ENCODE measurements at places on chromosomes 3 and 15. TPM values are rescaled to one million over a fixed set of nuclear protein-coding genes. Genes with fewer than 3 reads are reported as not detected.
A peak's percentile ranks its signal among the peaks of the same experiment; 100 is the strongest.

DNA sequence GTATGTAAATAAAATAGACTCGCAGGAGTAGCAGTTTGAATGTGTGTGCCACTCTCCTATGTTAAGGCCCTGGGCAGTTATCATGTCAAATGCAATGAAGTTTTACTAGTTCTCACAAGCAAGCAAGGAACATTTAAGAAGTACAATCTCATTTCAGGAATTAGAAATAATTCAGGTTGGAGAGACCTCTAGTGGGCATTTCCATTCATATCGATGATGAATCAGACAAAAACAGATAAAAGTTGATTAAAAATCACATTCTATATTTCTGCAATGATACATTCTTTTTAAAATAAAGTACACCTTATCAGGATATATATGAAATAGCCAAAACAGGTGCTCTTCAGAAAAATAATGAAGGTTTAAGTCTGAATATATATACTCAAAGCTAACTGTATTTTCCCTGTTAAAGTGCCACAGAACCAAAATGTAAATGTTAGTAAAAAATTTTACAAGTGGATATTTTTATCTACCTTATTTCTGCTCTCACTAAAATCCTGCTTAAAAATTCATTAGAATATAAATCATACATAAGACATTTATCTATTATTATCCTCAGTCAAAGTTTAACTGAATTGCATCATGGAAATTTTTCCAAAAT, 492.4 kb upstream of the FRG2C start:
- no peak for DNase-seq

MESP1 gene
- not detected for total RNA-seq

DNA sequence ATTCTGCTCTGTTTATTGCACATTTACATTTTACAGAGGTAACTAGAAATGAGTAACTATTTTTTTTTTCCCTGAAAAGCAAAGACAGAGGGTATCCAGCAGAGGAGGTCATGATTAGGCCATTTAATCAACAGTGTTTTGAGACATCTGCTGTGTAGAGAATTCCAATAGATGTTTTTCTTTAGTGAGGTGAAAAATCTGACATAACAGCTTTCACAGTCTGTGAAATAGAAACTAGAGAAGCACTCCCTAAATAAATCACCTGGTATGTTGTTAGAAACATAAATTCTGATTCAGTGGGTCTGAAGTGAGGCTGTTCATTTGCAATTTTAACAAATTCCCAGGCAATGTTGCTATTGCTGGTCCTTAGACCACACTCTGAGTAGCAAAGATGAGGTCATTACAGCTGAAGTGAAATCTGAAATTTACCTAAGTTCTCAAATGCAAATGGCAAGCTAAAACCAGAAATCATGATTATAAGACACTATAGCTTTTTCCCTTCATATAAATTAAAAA, 329.2 kb upstream of the LRRC3B start:
- no peak for DNase-seq

DNA sequence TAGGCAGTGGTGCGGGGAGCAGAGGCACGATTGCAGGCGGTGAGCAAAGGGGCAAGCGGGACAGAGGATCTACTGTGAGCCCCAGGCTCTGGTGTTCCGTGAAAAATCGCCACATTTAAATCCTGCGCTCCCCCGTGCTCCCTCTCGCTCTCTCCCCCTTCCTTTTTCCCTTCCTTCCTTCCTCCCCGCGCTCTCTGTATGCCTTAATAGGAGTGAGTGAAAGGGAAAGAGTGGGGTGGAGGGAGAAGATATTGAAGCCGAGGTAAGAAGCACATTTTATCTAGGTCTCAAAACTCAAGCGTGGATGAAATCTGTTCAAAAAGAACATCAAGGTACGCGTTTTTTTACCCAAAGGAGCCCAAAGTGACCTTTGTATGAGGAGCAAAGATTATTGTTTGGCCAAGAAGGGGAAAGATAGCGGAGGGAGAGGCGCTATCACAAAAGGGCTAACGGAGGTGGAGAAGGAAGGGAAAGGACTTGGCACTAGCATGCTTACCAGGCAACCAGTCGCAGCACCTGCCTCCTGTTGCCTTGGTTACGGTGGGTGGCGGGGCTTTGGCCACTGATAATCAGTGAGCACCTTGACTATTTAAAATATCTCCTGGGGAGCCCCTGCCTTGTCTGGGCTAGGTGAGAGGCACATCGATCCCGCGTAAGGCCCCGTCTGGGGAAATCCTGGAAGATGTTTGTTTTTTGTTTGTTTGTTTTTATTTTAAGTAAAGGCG, 14.9 kb upstream of the AEN start:
- no peak for DNase-seq

DNA sequence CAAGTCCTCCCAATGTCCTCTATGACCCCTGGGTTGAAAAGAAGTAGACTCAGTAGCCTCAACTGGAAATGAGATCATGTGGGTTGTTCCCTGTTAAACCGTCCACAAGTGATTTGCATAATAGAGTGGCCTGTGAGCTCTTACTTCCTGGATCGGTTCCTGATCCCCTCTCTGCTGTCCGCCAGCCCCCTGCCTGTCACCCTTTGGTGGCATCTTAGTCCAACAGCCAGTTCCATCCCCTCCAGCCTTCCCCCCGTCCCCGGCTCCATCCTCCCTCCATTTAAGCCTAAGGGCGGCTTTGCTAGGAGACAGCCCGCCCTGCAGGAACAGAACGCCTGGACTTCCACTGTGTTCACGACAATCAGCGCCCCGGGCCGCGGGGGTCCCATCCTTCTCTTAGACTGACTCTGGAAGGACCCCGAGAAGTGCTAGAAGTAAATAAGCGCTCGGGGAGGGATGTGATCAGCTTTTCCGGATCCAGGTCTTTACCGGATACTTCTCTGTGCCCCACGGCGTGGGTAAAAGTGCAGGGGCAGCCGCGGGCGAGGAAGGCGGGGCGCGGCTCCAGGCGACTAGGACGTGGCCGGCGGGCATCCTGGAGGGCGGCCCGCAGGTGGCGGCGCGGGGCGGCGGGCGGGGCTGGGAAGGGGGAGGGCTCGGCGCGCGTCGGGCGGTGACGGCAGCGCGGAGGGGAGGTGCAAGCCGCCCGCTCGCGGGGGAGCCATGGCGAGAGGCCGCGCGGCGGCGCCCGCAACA, 51.2 kb upstream of the ULK4 start:
- peak; percentile 75 for DNase-seq

DNA sequence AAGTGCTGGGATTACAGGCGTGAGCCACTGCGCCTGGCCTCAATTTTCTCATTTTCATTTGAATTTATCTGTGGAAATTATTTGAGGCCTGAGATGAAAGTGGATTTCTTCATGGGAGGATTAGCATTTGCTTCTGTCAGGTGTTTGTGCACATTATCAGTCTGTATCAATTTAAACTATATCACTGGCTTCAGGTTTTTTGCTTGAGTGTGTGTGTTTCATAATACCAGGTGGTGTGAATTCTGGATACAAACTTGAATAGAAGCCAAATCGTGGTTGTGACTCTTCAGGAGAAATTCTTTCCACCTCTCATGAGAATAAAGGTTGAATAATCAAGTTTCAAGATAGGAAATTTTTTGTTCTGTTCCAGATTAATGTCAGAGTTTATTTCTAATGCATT, 56.4 kb downstream of the CGGBP1 start:
- DNase-seq = no peak

DNA sequence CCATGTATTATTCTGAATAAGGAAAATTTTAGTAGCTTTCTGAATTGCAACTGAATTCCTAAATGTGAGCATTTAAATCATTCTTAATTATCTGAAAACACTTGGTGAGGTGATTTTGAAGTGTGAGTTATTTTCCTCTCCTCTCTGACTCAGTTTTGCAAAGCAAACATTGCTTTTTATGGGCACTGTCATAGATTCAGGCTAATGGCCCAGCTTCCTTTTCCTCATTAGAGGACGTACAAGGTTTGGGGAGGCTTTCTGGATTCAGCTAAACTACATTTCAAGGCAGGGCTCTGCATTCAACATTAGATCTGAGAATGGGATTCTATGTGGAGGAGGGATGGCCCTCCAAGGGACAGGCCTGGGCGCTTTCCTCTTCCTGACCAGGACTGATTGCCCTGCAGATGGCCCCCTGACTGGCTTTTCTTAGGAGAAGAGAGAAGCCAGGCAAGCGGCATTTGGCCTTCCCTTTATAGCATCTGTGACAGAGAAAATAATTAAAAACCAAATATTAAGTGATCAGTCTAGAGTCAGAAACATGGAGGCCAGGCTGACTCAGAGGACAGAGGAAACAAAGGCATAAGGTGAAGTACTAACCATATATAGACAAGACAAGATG, 53.0 kb upstream of the STXBP5L start:
- DNase-seq = no peak

TEX55 gene
- total RNA-seq = not detected

LCMT2 gene
- 9.4 TPM for total RNA-seq

ACAD9 gene
- 62.4 TPM for total RNA-seq

GRCh38 chr3:157700405-157700804, 197.2 kb upstream of the VEPH1 start:
- DNase-seq = no peak

DNA sequence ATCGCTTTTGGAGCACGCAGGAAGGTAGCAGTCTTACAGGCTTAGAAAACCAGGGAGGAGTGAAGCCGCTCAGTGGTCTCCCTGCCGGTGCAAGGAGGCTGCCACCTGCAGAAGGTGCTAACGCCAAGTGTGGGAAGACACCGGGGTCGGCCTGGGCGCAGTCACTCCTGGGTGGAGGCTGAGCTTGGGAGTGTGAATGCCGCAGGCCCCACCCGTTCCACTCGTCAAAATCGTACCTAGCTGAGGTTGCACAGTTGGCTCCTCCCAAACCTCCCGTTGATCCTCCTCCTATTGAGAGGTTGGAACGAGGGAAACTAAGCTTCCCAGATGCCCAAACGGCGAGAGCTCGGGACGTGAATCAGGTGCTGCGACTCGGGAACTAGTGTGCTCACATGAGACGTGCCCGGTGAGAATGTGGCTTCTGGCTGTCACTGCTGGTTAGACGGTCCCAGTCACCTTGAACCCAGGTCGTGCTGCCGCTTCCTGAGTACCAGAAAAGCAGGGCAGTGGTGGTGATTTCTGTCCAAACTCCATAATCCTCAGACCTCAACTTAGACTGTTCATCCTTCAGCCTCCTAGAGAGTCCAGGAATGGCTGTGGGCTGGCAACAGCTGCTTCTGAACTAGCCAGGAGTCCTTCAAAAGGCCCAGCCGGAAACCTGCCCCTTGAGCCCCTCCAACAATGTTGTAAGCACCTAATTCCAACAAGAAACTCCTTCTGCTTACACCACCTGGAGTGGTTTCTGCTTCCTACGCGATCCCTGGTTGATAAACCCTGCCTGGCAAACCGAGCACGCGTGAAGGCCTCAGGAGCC, 156.0 kb downstream of the XXYLT1 start:
- DNase-seq = no peak

DNA sequence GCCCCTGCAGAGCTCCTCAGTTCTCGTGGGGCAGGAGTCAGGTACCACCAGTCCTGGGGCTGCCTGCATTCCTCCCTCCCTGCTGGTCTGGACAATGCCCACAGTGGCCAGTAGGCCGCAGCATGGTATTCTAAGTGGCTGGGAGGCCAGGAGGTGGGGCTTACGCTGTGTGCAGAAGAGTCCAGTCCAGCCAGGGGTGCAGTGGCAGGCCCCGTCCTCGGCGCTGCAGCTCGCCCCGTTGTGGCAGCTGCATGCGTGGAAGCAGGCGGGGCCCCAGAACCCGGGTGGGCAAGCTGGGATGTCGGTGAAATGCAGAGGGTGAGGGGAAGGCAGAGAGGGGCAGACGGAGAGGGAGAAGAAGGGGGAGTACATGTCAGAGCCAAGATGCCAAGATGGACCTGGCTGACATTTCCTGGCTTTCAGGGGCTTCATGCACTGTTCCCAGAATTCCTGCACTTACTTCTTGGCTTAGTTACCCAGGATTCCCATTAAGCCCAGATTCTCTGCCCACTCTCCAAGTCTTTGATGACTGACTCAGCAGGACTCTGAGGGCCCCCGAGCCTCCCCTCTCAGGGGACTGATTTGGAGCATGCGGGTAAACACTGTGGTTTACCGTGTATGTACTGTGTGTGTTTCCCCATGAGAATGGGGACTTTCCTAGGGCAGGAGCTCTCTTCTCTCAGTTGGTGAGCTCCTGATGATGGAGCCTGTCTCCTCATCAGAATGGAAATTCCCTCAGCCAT, 47.5 kb downstream of the RAB11A start:
- DNase-seq = peak; percentile 29

HYAL1 gene
- not detected for total RNA-seq

GRCh38 chr3:172513488-172513887, 9.7 kb downstream of the TNFSF10 start:
- no peak for DNase-seq

MESD gene
- 14.3 TPM for total RNA-seq

GRCh38 chr3:63914312-63914711, 2.1 kb upstream of the SCAANT1 start:
- no peak for DNase-seq

PRR20G gene
- total RNA-seq = not detected

- no peak for DNase-seq
Observed at GRCh38 chr3:144429719-144430121, 458.1 kb downstream of the DIPK2A start.

- DNase-seq = no peak
Observed at GRCh38 chr3:197499427-197499826, 56.3 kb downstream of the BDH1 start.

- no peak for DNase-seq
Observed at GRCh38 chr3:8885536-8886316, 77.5 kb downstream of the RAD18 start.

DNA sequence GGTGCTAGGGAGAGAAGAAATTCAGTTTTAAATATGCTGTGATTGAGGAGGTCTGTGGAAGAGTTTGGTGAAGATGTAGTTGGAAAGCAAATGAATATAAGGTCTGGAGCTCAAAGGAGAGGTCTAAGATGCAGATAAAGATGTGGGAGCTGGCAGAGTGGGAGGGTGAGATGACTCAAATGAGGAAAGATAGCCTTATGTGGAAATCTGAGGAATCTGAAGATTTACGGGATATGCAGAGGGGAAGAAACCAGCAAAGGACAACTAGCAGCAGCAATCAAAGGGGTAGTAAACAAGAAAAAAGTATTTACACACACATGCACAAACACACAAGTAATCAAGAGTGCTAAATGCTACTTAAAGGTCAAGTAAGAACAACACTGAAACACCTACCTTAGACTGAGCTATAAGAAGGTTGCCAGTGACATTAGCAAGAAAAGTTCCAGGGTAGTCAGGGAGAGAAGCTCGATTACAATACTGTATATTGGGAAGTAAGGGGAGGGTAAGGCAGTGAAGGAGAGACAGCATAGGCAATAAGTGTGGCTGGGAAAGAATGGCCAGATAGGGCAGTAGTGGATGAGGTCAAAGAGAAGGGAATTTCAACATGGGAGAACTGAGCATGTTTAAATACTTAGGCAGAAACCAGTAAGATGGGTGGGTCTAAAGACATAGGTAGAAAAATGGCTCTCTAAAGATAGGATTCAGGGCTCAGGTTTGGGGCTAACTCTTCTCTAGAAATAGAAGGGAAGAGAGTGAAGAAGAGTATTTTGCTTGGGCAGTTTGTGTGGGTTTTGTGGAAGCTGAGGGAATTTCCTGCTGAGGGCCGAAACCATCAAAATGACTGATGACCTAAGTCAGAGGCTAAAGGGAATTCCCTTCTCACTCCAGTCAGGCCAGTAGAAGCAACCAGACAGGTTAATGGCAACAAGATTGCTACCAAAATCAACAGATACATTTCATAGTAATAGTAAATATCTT, 8.9 kb downstream of the CMTM6 start:
- no peak for DNase-seq

RPSA gene
- total RNA-seq = 1,939 TPM

Data from T-helper 17 cell (primary cell).